ENCODE measurements at places on chromosomes 4 and X. TPM values are rescaled to one million over a fixed set of nuclear protein-coding genes. Genes with fewer than 3 reads are reported as not detected.

- DNase-seq, result no peak
Observed at GRCh38 chr4:26753187-26753586, 107.5 kb upstream of the STIM2 start.

GRCh38 chrX:63708801-63709200, 76.2 kb downstream of the ARHGEF9 start:
- DNase-seq, result no peak

DNA sequence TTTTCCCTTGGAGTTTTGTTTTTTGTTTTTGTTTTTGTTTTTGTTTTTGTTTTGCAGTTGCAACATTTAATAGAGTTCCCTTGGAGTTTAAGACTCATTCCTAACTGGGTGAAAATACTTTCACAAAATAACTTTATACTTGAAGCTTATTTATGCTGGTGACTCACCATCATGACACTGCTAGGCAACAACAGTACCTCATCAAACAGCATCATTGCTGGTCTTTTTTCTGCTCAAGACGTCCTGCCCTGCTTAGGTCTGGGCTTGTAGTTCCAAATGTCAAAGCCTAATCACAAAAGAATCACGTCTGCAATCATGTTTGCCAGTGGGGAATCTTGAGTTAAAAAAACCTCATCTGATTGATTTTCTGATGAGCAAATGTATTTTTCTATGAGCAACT, 105.7 kb upstream of the PRPS2 start:
- DNase-seq, result no peak

DNA sequence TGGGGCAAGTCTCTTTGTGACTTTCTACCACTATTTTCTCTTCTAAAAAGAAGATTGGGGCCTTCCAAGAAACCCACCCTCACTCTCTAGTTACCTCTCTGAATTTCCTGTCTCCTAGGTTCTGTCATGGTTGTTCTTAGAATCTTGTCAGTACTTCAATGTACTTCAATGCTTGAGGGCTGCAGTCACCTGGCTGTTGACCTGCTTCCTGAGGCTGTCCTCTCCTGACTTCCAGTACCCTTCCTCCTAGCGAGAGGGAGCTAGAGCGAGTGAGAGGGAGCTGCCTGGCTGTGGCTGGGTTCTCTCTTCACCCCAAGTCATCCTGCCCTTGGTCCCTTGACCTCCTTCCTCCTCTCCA, 17.7 kb downstream of the CD99L2 start:
- no peak for DNase-seq

- no peak for DNase-seq
Observed at GRCh38 chrX:57565198-57565597, 26.6 kb upstream of the ZXDB start.

- DNase-seq, result no peak
Observed at GRCh38 chr4:187467224-187467623, 528.3 kb upstream of the ZFP42 start.

GRCh38 chr4:15400981-15401671, 26.7 kb upstream of the C1QTNF7 start:
- DNase-seq, result no peak

DNA sequence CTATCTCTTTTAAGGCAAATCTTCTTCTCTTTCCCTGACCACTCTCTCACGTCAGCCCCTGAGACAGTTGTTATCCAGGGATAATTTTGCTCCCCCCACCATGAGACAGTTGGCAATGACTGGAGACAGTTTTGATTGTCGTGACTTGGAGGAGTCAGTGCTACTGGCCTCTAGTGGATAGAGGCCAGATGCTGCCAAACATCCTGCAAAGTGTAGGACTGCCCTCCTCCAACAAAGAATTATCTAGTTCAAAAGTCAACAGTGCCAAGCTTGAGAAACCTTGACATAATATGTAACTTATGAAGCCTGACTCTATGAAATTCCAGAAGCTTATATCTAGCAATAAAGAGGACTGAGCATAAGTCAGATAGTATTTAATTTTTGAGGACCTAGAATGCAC, 502.1 kb upstream of the IGFBP7 start:
- DNase-seq, result no peak

DNA sequence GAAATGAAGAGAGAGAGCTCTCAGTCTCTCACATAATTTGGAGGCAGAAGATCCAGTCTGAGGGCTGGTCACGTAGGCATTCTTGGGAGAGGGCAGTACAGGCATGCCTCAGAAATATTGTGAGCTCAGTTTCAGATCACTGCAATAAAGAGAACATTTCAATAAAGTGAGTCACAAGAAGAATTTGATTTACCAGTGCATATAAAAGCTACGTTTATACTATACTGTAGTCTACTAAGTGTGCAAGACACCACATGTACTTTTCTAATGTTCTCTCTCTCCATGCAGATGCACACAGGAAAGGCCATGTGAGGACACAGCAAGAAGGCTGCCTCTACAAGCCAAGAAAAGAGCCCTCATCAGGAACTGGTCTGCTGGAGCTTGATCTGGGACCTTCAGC, 583.5 kb upstream of the FAT1 start:
- no peak for DNase-seq

DNA sequence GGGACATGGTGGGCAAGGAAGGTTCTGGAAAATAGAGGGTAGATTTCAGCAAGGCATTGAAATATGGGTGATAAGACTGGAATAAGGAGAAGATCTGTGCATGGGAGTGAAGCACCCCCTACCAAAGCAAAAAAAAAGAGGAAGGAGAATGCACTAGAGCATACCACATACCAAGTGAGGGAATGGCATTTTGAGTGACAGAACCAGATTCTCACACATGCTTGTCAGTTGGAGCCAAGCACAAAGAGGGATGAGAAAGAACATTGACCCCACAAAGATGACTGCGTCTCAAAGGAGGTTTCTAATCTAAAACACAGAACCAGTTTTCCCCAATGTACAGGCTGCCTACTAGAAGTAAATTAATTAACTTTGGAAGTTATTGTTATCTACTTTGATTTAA, 140.3 kb upstream of the SMAD1 start:
- DNase-seq, result no peak

DNA sequence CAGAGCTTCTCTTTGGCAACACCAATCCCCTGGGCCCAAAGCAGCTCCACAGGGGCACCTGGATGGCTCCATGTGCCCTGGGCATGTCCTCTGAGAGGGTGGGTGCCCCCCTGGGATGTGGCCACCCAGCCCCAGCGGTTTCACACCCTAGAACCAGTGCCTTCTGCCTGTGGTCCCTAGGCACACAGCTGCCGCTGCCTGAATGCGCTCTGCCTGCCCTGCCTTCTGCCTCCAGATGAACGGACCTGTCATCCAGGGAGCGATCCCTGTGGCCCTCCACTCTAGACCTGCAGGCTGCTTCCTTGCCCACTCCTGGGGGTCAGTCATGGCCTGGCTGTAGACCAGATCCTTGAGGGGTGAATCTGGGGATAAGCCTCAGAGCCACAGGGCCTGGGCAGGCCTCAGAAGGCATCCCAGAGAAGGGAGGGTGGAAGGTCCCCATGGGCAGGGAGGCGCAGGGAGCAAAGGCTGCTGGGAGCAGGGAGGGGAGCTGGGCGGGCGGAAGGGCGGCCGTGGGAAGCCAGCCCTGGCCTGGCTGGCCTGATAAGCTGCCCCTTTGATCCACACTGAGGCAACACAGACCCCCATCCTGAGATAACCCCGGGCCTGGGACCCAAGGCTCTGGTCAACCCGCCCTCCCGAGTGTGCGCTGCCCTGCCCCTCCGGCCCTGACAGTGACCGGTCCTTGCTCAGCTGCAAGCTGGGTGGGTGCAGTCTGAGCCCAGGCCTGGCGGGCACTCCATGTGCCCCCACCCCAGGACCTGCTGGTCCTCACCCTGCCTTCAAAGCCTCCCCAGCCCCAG, 8.1 kb upstream of the FGFR3 start:
- DNase-seq, result no peak

GRCh38 chr4:52750819-52751486, at the start of gene ERVMER34-1:
Gene ERVMER34-1, minus strand, starts transcription at chr4:52751425. Its CDS starts 5,905 bp downstream, at chr4:52745520.
- peak; percentile 38 for DNase-seq

- no peak for DNase-seq
Observed at GRCh38 chr4:71732706-71733105, 51.2 kb downstream of the GC start.

- DNase-seq, result no peak
Observed at GRCh38 chr4:156201050-156201449, 247.4 kb upstream of the CTSO start.

- DNase-seq, result no peak
Observed at GRCh38 chrX:50996930-50997329, 86.4 kb downstream of the BMP15 start.

GRCh38 chr4:133641191-133641590, 492.1 kb downstream of the PCDH10 start:
- DNase-seq, result no peak

DNA sequence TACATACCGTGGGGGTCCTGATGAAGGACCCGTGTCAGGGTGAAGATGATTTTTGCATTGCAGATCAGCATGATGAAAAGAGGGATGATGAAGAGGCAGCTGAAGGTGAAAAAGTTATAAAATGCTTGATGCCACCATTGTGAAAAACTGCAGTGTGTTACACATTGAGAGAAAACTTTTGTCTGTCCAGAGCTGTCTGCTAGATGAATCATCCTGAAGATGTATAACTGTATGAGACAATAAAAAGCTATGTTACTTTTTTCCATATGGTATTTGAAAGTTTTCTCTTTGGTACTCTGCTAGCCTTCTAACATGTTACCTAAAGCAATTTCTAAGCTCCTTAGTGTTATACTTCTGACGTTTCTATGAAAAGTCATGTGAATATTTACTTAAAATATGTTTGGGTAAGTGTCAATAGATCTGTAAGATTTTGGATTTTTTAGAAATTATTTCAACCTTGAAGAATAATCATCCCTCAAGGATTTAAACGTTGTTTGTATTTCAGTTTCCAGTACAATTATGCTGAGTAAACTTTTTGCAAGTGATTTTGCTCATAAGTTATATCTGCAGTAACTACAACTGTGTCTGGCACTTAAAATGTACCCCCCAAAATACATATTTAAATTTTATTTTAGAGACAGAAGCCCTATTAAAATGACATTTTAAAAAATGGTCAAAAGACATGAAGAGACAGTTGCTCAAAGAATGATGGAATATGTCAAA, 9.5 kb downstream of the GNRHR start:
- DNase-seq, result no peak

- no peak for DNase-seq
Observed at GRCh38 chr4:144647095-144647561, 1.2 kb downstream of the HHIP start.

DNA sequence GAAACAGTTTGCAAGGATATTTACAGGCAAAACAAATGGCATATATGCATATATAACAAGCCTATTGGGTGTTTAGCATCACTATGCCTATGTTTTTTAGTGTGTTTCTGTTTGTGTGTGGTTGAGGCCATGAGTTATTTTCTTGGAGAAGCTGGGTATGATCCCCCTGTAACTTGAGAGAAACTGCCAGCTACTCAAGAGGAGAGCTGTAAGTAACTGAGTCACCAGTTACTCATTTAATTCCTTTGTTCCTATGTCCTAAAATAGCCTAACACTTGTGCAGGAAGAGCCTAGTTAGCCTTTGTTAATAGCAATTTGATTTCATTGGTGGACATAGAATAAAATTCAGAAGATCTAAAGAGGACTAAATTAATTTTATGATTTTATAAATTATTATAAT, 79.1 kb downstream of the PWWP3B start:
- no peak for DNase-seq

GRCh38 chr4:166594326-166594946, 639.9 kb downstream of the SPOCK3 start:
- DNase-seq, result peak; percentile 23

DNA sequence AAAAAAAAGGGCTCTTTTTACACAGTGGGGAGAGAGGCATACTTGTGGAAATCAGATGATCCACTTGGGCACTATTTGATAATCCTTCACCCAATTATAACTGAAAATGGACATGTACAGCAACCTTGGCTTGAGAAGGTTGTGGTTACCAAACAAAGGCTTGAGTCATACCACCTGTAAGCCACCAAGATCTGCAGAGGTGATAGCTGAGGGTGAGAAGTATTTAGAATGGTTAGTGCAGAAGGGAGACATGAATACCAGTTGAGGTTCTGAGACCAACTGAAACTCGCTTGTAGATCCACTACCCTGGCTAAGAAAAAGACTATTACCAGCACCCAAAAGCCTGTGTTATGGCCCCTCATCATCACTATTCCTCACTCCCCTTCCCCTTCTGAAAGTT, 614.0 kb downstream of the STIM2 start:
- DNase-seq, result no peak

DNA sequence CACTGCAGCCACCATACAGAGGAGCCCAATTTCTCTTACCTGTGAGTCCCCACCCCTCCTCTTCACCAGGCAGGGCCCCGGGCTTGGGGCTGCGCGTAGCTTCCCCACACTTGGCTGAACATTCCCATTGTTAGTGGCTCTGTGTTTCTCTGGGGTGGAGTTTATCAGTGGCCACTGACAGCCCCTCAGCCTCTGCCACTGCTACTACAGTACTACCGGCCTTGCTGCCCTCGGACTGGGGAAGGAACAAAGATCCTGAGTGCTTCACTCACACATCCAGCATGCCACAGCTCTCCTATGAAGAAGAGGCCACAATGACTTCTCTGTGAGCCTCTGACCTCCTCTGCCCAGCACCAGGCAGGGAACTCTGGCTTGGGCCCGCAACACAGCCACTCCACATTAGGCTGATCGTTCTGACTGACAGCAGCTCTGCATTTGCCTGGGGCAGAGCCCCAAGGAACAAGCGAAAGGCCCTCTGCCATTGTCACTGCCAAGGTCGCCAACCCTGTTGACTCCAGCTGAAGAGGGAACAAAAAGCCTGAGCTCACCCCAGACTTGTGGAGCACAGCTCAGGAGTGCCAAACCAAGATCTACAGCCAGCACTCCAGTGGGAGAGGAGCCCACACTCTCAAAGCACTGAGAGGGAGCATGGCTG, 24.0 kb downstream of the ABCB7 start:
- DNase-seq, result peak; percentile 26

DNA sequence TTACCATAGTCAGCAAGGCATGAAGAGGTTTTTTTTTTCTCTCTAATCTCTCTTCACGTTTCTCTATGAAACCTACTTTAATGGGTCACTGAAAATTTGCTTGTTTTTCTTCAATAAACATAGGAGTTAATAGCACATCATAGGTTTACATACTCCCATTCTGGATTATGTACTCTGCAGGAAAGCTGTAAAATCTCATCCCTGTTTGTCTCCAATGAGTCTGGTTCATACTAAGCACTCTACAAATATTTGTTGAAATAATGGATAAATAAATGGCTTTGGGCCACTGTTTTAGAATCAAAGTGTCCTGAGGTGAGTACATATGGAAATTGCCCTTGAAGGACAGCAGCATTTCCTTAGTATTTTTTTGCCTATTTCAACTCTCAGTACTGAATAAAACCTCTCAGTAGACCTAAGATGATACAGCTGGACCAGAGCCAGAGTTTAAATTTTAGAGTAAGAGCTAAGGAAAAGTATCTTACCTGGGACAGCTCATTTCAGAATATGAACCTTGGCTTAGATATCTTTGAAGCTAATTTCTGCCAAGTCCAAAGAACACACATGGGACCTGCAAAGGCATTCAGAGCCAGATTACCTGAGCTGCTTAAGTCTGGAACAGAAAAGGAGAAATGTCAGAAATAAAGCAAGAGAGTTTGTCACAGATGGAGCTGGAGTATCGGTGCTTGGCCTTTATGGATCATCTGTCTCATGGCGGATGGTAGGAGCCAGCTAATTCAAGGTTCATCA, 34.4 kb downstream of the PF4 start:
- no peak for DNase-seq

Gene SMR3B
- not detected for total RNA-seq

Gene GUCY1A1
- 0.75 TPM for total RNA-seq

Gene PDGFC
- 19.1 TPM for total RNA-seq

Gene RBMXL3
- not detected for total RNA-seq

Gene ENPEP
- 4.5 TPM for total RNA-seq

Gene AR
- total RNA-seq, result 7.9 TPM

Gene CTAG1B
- total RNA-seq, result not detected

Gene UGT2B15
- not detected for total RNA-seq

Gene BANK1
- 0.44 TPM for total RNA-seq

Gene NEUROG2
- total RNA-seq, result 4.2 TPM

Gene GLRA3
- not detected for total RNA-seq

Gene PIR
- total RNA-seq, result 53.4 TPM

Gene CFAP299
- total RNA-seq, result not detected

Data from neural crest cell (in vitro differentiated cells).